T-helper 2 cell treated with Interferon-gamma antibody and Interleukin-4, amounts not matched to agents 5 μg/mL and 100 μg/mL, for 36 hours (primary cell): ENCODE measurements at places on chromosomes 7 and 10.

- peaks cover 3% of the 10 kb centered on the region for H3K27me3 ChIP-seq
- H3K4me3 ChIP-seq, result no peak overlapping the region
- DNase-seq, result peak; percentile 1
- no peaks in the 10 kb centered on the region for H3K4me1 ChIP-seq
- no peak overlapping the region for H3K27ac ChIP-seq
These were observed 135.2 kb downstream of the ADCY1 start for GRCh38 chr7:45709168-45710042.

- no peak for DNase-seq
- no peak overlapping the region for H3K4me3 ChIP-seq
- H3K27ac ChIP-seq, result no peak overlapping the region
- H3K4me1 ChIP-seq, result peaks cover 11% of the 10 kb centered on the region
These were observed 126.2 kb downstream of the PRPF18 start for GRCh38 chr10:13712837-13713581.

DNA sequence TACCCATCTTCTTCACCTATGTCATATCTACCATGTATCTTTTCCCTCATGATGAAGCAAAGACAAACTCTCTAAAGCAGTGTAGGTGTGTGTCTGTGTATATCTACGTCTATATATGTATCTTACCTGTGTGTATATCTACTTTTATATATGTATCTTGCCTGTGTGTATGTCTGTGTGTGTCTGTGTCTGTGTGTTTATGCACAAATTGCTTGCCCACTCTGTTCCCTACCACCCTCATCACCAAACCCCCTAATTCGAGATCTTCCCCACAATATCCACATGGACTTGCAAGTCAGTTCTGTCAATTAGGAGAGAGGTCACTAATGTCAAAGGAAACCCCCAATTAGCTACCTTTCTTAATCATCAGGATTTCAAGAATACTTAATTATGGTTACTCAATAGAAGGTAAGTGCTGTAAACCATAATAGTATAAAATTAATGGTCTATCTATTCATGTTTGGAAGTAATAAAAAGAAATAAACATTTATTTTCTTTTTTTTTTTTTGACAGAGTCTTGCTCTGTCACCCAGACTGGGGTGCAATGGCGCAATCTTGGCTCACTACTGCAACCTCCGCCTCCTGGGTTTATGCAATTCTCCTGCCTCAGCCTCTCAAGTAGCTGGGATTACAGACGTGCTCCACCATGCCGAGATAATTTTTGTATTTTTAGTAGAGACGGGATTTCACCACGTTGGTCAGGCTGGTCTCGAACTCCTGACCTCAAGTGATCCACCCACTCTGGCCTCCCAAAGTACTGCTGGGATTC is 43.6 kb downstream of the ANKRD61 start:
- no peak overlapping the region for H3K4me3 ChIP-seq
- H3K36me3 ChIP-seq, result no peaks in the 10 kb centered on the region
- no peak overlapping the region for H3K27ac ChIP-seq
- no peaks in the 10 kb centered on the region for H3K27me3 ChIP-seq

DNA sequence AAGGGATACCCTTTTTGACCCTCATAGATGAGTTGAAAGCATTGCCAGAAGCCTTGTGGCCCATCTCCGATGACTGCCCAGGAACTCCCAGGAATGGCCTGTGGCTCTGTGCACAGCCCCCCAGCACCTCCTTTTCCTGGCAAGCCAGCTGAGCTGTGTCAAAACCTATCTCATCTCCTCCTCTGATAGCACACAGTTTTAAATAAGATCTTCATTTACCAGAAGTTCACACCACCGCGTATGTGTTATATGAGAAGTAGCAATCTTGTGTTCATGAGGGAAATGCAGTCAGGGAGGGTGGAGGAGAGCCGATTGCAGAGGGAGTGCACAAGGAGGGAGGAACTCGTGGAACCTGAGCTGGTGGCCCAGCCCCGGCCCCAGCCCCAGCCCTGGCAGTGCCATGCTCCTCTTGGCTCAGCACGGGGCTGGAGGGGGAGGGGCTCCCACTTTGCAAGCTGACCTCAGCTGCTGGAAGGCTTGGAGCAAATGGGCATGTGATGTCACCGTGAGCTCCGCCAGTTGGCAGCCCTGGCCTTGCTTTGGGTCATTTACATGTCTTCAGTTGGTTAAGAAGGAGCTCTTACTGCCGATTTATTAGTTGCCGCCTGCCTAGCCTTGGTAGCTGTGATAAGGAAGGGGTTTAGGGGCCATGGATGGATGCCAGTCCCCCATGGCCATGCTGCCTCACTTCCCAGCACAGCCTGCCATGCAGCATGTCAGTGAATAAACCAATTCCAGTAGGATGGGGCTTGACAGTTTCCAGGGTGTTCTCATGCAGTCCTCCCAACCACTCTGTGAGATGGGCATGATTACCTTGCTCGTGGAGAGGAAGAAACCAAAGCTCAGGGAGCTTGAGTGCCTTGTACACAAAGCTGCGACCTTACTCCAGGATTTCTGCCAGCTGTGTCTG is 20.0 kb downstream of the UNC5B start:
- peaks cover 3% of the 10 kb centered on the region for H3K27me3 ChIP-seq
- no peaks in the 10 kb centered on the region for H3K36me3 ChIP-seq
- H3K4me3 ChIP-seq, result no peak overlapping the region

DNA sequence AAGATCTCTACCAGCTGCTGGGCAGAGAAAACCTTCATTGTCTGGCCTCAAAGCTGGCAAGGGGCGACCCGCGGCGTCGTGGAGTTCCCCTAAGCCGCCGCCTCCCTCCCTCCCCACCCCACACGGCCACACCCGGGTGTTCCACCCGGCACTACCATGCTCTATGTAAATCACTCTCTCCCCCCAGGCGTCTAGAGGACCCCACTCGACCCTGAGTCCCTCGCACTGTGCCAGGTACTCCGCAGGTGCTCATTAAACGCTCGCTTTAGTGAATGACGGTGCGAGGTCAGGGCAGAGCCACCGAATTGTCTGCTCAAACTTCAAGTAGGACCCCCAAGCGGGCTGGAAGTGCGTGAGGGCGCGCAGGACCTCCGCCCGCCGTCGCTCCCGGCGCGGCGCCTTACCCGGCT is 628 bp downstream of the PARP12 start:
- H3K4me1 ChIP-seq, result peaks cover 42% of the 10 kb centered on the region
- peak overlapping the region; percentile 90 for H3K27ac ChIP-seq
- DNase-seq, result no peak
- peak overlapping the region; percentile 84 for H3K4me3 ChIP-seq

GRCh38 chr10:68047554-68048327 is 27.3 kb downstream of the HERC4 start:
- no peak overlapping the region for H3K27ac ChIP-seq
- H3K4me1 ChIP-seq, result peaks cover 21% of the 10 kb centered on the region

DNA sequence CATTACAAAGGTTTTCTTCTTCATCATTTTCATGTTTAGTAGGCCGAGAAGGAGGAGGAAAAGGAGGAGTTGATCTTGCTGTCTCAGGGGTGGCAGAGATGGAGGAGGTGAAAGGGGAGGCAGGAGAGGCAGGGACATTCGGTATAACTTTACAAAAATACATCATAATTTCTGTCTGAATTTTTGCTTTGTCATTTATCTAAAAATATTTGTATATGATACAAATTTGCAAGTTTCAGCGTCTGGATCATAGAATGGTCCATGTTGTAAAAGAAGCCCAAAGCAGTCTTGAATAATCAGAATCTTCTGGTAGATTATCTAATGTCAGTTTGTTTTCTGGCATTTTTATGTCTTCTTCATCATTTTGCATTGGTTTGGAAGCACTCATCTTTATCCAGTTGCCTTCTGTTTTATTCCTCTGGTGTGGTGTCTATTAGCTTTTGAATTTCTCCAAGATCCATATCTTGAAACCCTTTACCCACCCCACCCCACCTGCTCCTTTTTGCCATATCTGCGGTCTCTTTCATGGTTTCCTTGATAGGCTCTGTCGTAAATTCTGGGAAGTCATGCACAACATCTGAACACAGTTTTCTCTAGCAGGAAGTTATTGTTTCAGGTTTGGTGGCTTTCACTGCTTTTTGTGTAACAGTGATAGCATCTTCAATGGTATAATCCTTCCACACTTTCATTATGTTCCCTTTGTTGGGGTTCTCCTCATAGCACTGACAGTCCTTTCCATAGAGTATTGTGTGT is 95.0 kb downstream of the ST7 start:
- H3K36me3 ChIP-seq, result no peaks in the 10 kb centered on the region
- H3K4me1 ChIP-seq, result peaks cover 20% of the 10 kb centered on the region
- H3K27ac ChIP-seq, result peak overlapping the region; percentile 58
- no peak for DNase-seq
- peak overlapping the region; percentile 77 for H3K4me3 ChIP-seq
- peaks cover 22% of the 10 kb centered on the region for H3K27me3 ChIP-seq

DNA sequence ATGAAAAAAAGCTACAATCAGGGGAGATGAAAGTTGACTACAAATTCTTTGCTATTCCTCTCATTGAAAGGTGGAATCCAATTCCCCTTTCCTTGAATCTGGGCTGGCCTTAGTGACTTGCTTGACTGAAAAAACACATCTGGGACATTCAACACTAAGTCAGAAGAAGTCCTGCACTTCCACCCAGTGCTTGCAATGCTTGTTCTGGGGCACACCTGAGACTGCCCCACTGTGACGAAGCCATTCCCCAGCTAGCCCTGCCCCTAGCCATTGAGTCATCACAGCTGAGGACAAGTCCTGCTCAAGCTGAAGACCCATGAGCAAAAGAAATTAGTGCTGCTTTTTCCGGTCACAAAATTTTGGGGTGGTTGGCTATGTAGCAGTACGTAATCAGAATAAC is 19.2 kb upstream of the GRID1 start:
- H3K36me3 ChIP-seq, result no peaks in the 10 kb centered on the region
- DNase-seq, result no peak
- no peak overlapping the region for H3K4me3 ChIP-seq
- peaks cover 2% of the 10 kb centered on the region for H3K4me1 ChIP-seq
- no peak overlapping the region for H3K27ac ChIP-seq

DNA sequence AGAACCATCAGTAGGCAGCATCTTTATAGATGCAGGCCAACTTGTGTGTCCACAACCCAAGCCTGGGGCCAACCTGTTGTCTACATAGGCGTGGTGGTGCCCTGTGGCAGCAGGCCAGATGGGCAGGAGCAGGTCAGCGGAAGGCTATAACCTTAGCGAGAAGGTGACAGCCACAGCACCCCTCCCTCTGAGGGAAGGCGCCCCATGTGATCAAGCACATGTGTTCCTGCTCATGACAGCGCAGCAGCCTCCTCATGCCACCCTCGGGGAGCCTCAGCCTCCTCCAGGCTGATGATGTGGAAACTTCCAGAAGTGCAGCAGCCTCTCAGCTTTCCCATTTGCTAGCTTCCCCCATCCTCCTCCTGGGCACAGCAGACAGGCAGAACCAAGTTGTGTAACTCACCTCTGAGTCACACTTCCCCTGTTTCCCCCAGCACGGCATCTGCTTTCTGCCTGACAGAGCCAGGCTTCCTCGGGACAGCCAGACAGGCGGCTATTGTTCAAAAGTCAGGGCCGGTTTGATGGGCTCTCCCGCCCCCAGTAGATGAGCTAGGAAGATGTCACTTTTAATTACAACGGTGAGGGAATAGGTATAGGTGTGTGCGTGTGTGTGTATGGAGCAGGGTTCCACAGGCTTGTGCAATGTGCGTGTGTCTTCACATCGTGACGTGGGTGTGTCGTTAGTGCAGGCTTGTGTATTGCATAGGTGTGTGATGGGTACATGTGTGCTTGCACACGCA is 312.0 kb upstream of the ZMIZ1 start:
- H3K4me1 ChIP-seq, result peaks cover 3% of the 10 kb centered on the region
- no peak overlapping the region for H3K27ac ChIP-seq
- H3K36me3 ChIP-seq, result no peaks in the 10 kb centered on the region
- no peak overlapping the region for H3K4me3 ChIP-seq
- DNase-seq, result peak; percentile 6

DNA sequence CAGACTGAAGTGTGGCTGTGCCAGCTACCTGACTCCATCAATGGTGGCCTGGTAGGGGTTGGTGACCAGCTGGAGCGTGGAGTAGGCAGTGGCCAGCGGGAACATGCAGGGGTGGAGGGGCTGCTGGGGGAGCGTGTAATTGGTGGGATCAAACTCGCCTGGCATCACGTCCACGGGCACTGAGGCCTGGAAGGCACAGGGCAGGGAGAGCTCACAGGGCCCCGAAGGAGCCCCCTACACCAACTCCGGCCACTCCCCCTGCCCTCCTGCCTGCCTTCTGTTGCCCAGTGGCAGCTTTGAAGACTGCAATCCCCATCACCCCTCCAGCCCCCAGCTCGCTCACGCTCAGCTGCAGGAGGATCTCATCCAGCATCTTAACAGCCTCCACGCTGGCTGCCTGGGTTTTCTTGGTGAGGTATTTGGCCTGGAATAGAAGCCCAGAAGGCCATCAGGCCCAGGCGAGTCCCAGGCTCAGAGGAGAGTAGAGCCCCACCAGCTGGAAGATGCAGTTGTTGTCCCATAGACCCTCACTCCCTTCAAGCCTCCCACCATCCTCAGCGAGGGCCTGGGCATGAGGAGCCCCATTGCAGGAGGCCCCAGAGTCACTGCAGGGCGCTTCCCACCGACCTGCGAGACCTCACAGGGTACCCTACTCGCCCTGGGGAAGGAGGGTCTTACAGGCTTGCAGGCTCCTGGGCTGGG is 7.1 kb downstream of the POLD2 start:
- no peak overlapping the region for H3K27ac ChIP-seq
- DNase-seq, result no peak
- peaks cover 4% of the 10 kb centered on the region for H3K4me1 ChIP-seq

- H3K4me3 ChIP-seq, result no peak overlapping the region
- H3K4me1 ChIP-seq, result peaks cover 4% of the 10 kb centered on the region
- H3K27me3 ChIP-seq, result no peaks in the 10 kb centered on the region
- no peak overlapping the region for H3K27ac ChIP-seq
- no peak for DNase-seq
These were observed 51.1 kb upstream of the CHST15 start for GRCh38 chr10:124144536-124144935.

- H3K4me1 ChIP-seq, result no peaks in the 10 kb centered on the region
- no peak for DNase-seq
- H3K27me3 ChIP-seq, result no peaks in the 10 kb centered on the region
- no peaks in the 10 kb centered on the region for H3K36me3 ChIP-seq
These were observed 112.7 kb upstream of the KIAA1217 start for GRCh38 chr10:24096281-24096680.

DNA sequence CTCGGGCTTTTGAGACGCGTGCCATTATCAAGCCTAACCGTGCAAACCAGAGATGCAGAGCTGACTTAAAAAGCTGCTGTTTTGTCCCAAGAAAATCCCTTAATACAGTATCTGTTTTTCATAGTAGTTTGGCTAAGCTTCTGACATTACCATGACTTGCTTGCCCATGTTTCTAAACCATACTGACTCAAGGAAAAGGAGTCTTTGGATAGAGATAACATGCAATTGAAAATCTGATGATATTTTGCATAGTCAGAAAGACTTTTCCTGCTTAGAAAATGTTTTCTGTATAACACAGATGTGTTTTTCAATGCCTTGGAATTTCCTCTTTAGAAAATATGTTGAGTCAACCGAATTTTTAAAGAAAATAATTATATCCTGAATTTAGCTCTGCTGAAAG is 21.5 kb upstream of the AKR1E2 start:
- H3K36me3 ChIP-seq, result no peaks in the 10 kb centered on the region
- no peaks in the 10 kb centered on the region for H3K4me1 ChIP-seq
- no peak overlapping the region for H3K27ac ChIP-seq
- DNase-seq, result no peak
- H3K27me3 ChIP-seq, result peaks cover 26% of the 10 kb centered on the region

- peaks cover 33% of the 10 kb centered on the region for H3K4me1 ChIP-seq
- peaks cover 32% of the 10 kb centered on the region for H3K36me3 ChIP-seq
- no peak overlapping the region for H3K4me3 ChIP-seq
- no peak for DNase-seq
- H3K27ac ChIP-seq, result no peak overlapping the region
- no peaks in the 10 kb centered on the region for H3K27me3 ChIP-seq
These were observed 79.5 kb downstream of the AOAH start for GRCh38 chr7:36644625-36645422.
